Smooth muscle cell of the umbilical artery (primary cell): ENCODE measurements at places on chromosomes 16 and 17. TPM values are rescaled to one million over a fixed set of nuclear protein-coding genes. Genes with fewer than 3 reads are reported as not detected.

Gene ACSM3
- total RNA-seq = 0.28 and 1.2 TPM in 2 replicates

Gene C17orf67
- 0.59 and 0.78 TPM in 2 replicates for total RNA-seq

Gene HCRT
- not detected in 2 replicates for total RNA-seq

Gene TEKT5
- not detected in 2 replicates for total RNA-seq

Gene TBC1D28
- not detected in 2 replicates for total RNA-seq

Gene PNPO
- 35.0 and 39.2 TPM in 2 replicates for total RNA-seq

Gene ZSCAN10
- not detected in 2 replicates for total RNA-seq

Gene CTNS
- total RNA-seq = 14.5 and 19.0 TPM in 2 replicates

Gene CA4
- total RNA-seq = not detected in 2 replicates

Gene NOB1
- 11.9 and 12.4 TPM in 2 replicates for total RNA-seq

Gene SDR42E1
- total RNA-seq = under 0.01 and 0.18 TPM in 2 replicates

Gene ITGA2B
- under 0.01 and 0.14 TPM in 2 replicates for total RNA-seq

Gene CFAP97D1
- under 0.01 TPM in 1 of 2 replicates, not detected in the other for total RNA-seq

Gene TRIM72
- not detected in 2 replicates for total RNA-seq

Gene RPS6KB1
- total RNA-seq = 22.3 and 23.3 TPM in 2 replicates

Gene ADGRG1
- total RNA-seq = 0.89 and 2.3 TPM in 2 replicates

Gene CACNG3
- total RNA-seq = not detected in 2 replicates

Gene ABCC12
- total RNA-seq = not detected in 2 replicates

Gene TSNAXIP1
- 0.32 and 1.5 TPM in 2 replicates for total RNA-seq

Gene C16orf74
- 11.6 and 12.6 TPM in 2 replicates for total RNA-seq

Gene CCT6B
- 0.51 and 1.2 TPM in 2 replicates for total RNA-seq

Gene ZNF423
- under 0.01 and 0.09 TPM in 2 replicates for total RNA-seq

Gene WNT9B
- total RNA-seq = not detected in 2 replicates

Gene ABCC3
- total RNA-seq = 5.6 and 9.1 TPM in 2 replicates

Gene KRTAP9-4
- total RNA-seq = not detected in 2 replicates

Gene TEX19
- not detected in 2 replicates for total RNA-seq

Gene PDILT
- not detected in 2 replicates for total RNA-seq

Gene RNU2-1
- total RNA-seq = not detected in 2 replicates

Gene ABCC6
- 0.18 and 0.59 TPM in 2 replicates for total RNA-seq

Gene SLC2A4
- total RNA-seq = not detected in 2 replicates

Gene DNAH3
- 0.05 TPM in 1 of 2 replicates, not detected in the other for total RNA-seq

Gene KRT39
- not detected in 2 replicates for total RNA-seq

Gene KIF18B
- 0.30 and 3.2 TPM in 2 replicates for total RNA-seq

Gene XAF1
- total RNA-seq = 11.9 and 25.8 TPM in 2 replicates

Gene VPS35
- 133 and 140 TPM in 2 replicates for total RNA-seq

Gene DLX3
- total RNA-seq = not detected in 2 replicates

Gene MEOX1
- not detected in 2 replicates for total RNA-seq
